ENCODE measurements at places on chromosomes 4 and X.

GRCh38 chr4:62394766-62395165 is 1194.6 kb downstream of the ADGRL3 start:
- no peak for DNase-seq

DNA sequence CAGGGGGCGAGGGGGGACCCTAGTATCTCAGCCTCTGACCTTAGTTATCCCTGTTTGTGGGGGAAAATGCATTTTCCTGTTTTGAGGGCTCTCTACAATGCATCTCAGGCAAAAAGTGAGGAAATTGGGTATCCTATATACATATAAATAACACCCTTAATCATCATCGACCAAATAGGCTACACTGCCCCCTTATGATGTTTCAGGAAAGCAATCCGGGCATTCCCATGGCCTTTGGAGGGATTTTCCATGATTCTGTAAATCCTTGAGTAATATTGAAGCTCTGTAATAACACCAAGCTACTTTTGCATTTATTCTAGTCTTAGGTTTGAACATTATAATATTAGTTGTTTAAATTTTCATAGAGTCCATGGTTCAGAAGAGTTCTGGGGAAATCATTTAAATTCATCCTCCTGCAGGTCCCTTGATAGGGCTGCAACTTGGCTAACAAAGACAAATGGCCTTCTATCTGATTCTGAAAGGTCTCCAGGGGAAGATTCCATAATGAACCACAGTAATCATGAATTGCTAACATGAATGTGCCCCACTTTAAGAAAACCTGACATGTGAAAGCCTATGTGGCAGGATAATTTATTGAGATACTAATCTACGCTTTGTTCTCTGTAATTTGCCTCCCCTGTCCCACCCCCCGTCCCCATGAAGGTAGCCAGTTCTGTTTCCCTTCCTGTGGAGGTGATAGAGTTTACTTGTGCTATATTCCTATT is 91.5 kb upstream of the SCOC start:
- DNase-seq, result no peak

DNA sequence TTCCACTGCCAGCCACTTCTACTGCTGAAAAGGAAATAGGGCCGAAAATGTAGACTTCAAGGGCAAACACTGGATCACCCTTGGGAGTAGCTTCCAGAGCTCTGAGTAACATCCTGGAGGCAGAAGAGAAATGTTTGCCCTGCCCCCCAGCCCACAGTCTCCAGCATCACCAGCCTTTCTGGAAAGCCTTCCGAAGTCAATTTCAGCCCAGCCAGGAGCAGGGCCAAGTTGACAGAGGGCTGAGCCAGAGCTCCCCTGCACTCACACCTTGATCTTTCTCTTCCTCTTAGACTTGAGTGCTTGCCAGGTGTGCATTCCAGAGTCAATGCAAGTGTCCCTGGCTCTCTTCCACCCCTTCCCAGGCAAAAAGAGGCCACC is 35.2 kb downstream of the SLC25A5 start:
- DNase-seq, result no peak

- no peak for DNase-seq
These were observed 155.8 kb downstream of the PPP3CA start for GRCh38 chr4:101191302-101192098.

DNA sequence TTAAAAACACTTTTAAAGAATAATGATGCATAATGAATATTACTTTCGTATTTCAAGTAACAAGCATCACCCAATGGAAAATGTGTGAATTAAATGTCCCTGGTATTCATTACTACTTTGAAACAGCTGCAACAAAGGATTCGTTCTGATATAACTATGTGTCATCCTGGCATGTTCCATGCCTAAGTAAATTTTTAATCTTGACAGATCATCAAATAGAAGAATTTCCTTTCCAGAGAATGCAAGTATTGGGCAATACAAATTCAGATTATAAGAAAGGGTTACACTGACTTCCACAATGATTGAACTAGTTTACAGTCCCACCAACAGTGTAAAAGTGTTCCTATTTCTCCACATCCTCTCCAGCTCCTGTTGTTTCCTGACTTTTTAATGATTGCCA is 105.3 kb downstream of the SPCS3 start:
- DNase-seq, result no peak

DNA sequence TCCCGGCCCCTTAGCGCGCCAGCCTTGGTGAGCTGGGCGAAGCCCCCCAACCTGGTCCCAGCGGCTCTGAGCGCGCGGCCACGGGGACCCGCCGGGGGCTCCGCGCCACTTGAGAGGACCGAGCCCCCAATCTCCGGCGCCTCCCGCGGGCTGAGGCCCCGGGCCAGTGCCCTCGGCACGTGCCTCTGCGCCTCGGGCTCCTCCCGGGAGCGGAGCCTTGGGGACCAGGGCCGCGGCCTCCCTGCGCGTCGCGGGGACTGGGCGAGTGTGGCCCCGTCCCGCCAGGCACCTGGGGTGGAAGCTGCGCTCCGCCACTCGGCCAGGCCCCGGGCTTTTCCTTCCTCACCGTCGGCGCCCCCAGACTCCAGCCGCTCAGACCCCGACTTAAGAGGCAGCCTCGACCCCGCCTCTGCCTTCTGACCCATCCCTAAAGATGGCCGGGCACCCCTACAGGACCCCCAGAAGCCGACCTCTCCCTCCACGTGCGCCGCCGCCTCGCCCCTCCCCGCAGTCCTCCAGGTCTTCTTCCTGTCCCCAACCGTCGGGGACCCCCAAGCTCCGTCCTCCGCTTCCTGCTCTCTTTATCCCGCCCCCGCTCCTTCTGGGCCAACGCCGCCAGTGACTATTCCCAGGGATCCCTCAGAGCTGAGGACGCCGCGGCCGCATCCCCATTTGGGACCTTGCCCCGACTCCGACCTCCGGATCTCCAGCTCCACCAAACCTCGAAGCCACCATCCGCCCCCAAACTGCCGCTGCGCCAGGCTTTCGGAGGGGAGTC is 752 bp downstream of the ERAS start:
- DNase-seq, result no peak

DNA sequence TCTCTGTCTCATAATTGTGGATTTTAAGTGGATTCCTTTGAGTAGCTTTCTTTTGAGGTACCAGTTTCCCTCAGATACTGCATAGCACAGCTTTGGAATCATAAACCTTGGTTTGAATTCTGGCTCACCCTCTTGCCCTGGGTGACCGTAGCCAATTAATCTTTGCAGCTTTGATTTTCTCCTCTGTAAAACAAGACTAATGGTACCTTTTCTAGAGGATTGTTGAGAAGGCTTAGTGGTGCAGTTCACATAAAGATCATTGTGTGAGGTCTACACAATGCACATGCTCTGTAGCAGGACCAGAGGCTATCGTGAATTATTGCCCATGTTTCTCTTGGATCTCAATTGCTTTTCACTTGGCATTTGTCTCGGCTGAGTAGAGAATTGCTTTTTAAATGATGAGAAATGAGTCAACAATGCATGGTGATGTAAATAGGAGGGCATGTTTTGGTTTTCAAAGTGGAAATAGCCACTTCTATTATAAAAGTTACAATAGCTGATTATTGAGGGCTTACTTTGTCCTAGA is 47.9 kb downstream of the TMEM131L start:
- no peak for DNase-seq
